ENCODE measurements at places on chromosomes 2 and 18.

DNA sequence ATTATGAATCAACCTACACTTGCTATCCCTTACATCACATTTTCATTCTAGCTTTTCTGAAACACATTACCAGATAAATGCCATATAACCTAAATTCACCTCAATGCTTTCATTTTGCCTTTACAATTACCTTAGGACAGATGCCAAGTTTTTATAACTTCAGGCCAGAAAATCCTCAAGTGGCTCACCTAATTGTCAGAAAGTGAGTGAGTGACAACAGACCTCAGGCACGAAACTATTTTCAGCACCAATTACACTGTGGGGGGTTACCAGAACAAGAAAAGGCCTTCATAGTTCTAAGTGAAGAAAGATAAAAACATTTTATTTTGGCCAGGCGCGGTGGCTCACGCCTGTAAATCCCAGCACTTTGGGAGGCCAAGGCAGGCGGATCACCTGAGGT lies 52.3 kb upstream of the ST8SIA5 start:
- no peak for DNase-seq

GRCh38 chr2:101752716-101753616 lies 55.5 kb downstream of the MAP4K4 start:
- DNase-seq: no peak

GRCh38 chr2:157227592-157227991 lies 29.9 kb upstream of the GALNT5 start:
- DNase-seq: no peak

DNA sequence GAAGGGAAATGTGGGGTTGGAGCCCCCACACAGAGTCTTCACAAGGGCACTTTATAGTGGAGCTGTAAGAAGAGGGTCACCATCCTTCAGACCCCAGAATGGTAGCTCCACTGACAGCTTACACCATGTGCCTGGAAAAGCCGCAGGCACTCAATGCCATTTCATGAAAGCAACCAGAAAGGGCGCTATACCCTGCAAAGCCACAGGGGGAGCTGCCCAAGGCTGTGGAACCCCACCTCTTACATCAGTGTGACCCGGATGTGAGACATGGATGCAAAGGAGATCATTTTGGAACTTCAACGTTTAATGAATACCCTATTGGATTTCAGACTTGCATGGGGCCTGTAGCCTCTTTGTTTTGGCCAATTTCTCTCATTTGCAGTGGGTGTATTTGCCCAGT lies 694.7 kb downstream of the CBLN2 start:
- DNase-seq: no peak

GRCh38 chr2:180442860-180443644 lies 436.0 kb upstream of the CWC22 start:
- DNase-seq: no peak
